H7 (cell line): ENCODE measurements at places on chromosomes 5 and 9. TPM values are rescaled to one million over a fixed set of nuclear protein-coding genes. Genes with fewer than 3 reads are reported as not detected.

Gene OR1N1
- 0.15 TPM in 1 of 2 replicates, not detected in the other for total RNA-seq

Gene ZFP2
- 0.28 and 1.3 TPM in 2 replicates for total RNA-seq

Gene PLAC8L1
- total RNA-seq, result 0.44 and 0.59 TPM in 2 replicates

Gene INVS
- 9.4 and 13.3 TPM in 2 replicates for total RNA-seq

Gene TBC1D2
- total RNA-seq, result 4.2 and 4.5 TPM in 2 replicates

Gene C9orf43
- 0.41 and 0.42 TPM in 2 replicates for total RNA-seq

Gene SOX30
- total RNA-seq, result 0.04 and 0.42 TPM in 2 replicates

Gene ZNF608
- total RNA-seq, result 58.7 and 61.6 TPM in 2 replicates

Gene IFNA13
- total RNA-seq, result not detected in 2 replicates

Gene SARDH
- 7.3 and 9.9 TPM in 2 replicates for total RNA-seq

Gene SLC36A2
- not detected in 2 replicates for total RNA-seq

Gene F2RL2
- total RNA-seq, result 0.69 TPM in 1 of 2 replicates, not detected in the other

Gene TUSC1
- not detected in 2 replicates for total RNA-seq

Gene MXD3
- 26.4 and 27.2 TPM in 2 replicates for total RNA-seq

Gene SPATA9
- not detected in 2 replicates for total RNA-seq

- DNase-seq, result no peak
These were observed 47.3 kb downstream of the KCNIP1 start for GRCh38 chr5:170551076-170551475.

- DNase-seq, result no peak
These were observed 89.6 kb downstream of the INSL6 start for GRCh38 chr9:5095795-5096194.

DNA sequence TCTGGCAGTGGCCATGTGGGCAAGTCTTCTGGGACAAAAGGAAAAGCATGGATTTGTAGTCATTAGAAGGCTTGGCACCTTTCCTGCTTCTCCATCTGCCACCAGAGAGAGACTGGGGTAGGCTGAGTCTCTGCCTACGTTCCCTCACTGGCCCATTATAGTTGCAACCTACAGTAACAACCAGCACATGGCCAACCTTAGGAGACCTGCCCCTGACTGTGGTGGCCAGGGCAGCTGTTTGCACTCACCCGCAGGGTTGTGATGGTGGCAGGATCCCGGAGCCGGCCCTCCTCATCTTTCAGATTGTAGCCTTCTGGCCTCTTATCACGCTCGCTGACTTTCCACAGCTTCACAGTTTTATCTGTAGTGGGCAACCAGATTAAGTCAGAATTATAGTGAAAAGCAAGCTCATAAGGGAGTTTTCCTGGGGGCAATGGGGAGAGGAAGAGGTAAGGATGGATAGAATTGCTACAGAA, 174.9 kb upstream of the GPR151 start:
- DNase-seq, result no peak

DNA sequence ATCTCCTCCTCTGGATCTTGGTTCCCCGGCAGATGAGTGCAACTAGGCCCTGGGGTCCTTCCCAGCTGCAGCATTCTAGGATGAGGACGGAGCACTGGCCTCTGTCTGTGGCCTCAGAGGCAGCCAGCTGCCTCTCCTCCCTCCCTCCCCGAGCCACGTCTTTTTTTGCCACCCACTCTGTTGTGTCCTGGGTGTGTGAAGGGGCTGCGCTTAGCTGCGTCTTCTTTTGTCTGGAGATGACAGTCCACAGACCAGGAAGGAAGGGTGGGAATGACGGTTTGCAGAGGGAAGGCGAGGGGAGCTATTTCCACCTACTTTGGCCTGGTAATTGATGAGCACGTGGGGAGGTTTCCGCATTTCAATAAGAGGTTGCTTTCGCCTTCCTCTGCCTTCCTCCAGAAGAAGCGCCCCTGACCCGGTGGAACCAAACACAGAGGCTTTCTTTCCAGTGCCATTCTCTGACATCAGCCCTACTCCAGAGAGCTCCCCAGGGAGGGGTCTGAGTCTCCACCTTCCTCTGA, 34.5 kb upstream of the GABRP start:
- DNase-seq, result no peak

- no peak for DNase-seq
These were observed 609.4 kb downstream of the DTWD2 start for GRCh38 chr5:118378959-118379358.

DNA sequence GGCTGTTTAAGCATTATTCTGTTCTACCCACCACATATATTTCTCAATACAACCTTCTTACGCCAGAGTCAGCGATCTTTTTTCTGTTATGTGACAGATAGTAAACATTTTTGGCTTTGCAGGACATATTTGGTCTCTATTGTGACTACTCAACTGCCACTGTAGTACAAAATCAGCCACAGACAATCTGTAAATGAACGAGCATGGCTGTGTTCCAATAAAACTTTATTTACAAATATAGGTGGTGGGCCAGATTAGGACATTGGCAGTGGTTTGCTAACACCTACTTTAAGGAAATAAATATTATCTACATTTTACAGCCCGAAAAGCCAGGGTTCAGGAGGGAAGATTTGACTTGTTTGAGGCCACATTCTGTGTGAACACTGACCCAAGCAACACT, 40.2 kb upstream of the FBXW11 start:
- DNase-seq, result no peak

DNA sequence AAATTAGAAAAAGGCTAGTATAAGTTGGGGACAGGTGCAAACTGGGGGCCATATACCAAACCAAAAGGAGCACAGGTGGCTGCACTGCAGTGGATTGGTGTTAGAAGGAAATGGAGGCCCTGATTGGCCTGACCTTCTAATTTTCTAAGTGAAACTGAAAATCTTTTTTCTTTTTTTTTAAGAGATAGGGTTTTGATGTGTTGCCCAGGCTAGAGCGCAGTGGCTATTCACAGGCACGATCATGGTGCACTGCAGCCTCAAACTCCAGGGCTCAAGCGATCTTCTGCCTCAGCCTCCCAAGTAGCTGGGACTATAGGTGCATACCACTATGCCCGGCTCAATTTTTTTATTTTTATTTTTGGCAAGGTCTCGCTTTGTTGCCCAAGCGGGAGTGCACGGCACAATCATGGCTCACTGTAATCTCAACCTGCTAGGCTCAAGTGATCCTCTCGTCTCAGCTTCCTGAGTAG, 9.8 kb upstream of the CCDC69 start:
- DNase-seq, result no peak

GRCh38 chr9:3480353-3480655, 45.5 kb downstream of the RFX3 start:
- no peak for DNase-seq

GRCh38 chr9:78592811-78593210, 295.9 kb downstream of the PSAT1 start:
- no peak for DNase-seq

DNA sequence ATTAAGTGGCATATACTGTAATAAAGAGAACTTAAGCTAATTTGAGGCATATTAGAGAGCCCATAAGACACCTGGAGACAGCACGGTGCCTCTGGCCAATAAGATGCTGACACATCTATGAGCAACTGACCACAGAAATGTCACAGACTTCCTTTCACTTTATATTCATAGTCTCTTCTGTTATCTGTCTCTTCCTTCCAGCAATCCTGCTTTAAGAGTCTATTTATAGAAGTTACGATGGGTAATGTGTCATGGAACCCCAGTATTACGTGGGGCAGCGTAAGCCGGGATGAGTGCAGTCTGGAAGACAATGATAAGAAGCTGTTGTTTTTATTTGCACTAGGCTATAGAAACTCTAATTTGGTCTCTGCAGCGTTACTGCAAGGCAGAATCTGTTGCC, 136.8 kb downstream of the CFAP90 start:
- DNase-seq, result no peak

DNA sequence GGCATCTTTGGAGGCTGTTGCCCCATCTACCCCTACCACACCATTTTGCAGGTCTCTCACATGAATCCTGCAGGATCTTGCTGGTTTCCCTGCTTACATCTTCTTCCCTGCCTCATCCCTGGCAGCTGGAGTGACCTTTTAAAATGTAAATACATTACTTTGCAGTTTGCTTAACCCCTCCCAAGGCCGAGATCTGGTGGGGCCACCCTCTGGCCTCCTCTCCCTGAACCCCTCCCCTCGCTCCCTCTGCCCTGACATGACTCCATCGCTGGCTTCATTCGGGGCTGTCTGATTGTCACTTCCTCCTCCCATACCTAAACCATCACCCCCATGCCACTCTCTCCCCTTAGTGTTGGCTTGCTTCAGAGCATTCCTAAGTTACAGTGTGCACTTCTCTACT, 12.6 kb upstream of the PALM2AKAP2 start:
- DNase-seq, result peak; percentile 38

- DNase-seq, result peak; percentile 67
These were observed 9.2 kb downstream of the CNTFR start for GRCh38 chr9:34580358-34580757.

DNA sequence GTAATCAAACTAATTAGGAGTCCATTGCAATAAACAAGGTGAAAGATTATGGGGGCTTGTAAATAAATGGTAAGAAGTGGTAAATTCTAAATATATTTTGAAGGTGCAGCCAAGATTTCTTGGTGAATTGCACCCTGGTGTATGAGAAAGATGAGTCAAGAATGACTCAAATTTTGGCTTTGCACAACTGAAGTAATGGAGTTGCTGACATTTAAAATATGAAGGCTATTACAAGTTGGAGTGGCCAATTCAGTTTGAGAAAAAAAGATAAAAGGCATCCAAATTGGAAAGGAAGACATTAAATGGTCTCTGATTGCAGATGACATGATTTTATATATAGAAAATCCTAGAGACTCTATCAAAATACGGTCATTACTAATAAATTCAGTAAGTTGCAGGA, 2330.6 kb downstream of the MAT2B start:
- DNase-seq, result no peak

DNA sequence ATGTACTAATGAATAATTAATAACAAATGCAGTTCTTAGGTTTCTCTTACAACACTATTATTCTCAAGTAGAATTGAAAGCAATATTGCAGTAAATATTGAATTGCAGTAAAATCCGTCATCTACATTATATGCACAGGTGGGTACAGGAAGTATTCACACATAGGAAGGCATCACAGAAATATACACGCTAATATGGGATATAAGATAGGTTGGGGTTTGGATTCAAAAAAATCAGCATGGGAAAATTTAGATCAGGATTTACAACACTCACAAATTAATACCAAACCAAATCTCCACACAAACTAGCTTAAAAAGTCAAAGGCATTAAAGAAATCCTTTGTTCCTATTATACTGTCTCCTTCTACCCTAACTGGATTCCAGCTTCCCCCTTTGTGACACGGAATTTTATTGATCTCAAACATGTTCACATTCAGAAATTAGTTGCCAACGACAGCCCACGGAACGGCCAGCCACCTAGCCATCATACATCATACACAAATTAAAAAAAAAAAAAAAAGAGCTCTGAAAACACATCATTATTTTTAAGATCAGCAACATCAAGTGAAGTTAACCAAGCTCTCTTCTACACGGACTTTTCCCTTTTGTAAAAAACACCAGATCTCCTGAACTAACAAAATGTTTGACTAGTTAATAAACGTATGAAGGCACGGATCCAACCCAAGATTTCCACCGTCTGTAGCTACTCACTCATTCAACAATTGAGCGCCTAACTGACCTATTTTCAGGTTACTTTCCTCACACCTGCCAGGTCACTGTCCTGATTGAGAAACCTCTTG, 2.2 kb downstream of the NR6A1 start:
- no peak for DNase-seq

DNA sequence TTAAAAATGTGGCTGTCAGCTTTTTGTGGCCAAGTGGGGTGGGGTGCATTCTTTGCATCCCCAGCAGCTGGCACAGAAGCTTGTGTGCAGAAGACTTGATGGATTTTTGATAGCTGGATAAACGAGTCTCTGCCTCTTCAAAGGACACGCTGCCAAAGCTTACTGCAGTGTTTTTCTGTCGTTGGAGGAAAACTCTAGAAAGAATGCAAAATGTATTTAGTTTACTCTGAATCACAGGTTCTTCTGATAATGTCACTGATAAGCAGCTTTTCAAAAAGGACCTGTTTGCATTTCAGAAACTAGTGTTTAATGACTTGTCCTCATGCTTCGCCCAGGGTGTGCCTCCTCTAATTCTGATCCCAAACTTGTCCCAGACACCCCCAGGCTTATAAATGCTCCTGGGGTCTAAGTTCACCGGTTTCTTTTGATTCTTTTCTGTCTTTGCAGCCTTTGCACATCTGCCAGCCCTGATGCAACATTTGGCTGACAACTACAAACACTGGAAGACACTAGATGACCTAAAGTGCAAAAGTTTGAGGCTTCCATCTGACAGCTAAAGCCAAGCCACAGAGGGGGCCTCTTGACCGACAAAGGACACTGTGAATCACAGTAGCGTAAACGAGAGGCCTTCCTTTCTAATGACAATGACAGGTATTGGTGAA, 66.0 kb downstream of the WDR41 start:
- DNase-seq, result no peak

DNA sequence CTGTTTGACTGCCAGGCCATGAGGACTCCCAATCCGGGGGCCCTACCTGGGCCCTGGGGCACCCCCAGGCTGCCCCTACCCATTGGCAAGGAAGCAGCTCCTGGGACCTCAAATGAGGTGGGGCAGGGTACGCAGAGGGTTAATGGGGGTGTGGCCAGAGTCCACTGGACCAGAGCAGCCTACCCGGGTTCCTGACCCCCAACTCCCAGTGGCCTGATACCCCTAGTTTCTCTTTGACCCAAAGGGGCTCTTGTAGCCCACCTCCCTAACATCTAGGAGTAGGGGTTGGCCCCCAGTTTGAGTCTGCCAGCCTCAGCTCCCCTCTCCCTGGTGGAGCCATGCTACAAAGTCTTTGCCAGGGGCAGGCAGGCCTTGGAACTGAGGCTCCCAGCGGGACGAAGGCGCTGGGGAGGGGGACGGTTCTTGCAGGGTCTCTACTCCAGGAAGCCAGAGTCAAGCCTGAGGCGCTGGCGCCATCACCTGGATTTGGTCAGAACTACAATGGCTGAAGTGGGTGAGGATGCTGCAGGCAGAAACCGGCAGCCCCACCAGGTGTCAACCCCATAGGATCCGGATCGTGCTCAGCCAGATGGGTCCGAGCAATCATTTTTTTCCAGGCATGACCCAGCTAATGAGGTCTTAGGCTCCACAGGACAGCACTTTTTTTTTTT, 8.4 kb upstream of the CERCAM start:
- peak; percentile 95 for DNase-seq

DNA sequence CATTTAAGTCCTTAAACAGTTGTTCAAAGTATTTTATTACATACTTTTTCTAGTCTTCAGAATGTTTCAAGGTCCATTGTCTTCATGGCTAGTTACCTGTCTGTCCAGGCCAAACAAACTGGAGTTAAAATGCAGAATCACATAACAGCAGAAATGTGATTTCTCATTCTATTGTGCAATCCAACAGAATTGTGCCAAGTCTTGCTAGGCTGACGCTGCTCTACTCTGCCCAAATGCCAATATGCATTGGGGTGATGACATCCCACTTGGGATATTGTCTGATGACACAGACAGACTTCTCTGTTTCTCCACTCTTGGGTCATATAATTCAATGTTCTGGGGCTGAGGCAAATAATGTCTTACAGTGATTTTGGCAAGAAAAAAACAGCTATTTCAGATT, 5.2 kb upstream of the SLC22A5 start:
- DNase-seq, result no peak
